Stimulated activated CD4-positive, alpha-beta T cell treated with anti-CD3 and anti-CD28 coated beads, Interleukin-2, amount 100 ng/mL, for 48 hours (primary cell): ENCODE measurements at places on chromosomes 1 and 21.

DNA sequence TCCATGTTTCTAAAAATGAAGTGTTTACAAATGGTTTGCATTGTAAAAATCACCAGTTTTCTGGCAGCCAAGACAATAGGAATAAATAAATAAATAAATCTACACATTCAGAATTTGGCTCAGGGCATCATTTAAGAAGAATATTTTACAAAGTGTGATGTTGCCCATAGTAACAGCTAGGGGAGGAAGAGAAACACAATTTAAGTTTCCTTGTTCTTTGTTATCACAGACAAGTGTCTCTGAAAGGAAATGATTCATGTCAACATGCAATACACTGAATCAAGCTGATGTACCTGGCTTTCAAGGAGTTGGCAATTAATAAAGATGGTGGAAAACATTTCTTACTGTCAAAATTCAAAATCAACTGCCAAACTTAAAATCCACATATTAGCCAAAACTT lies 74.7 kb downstream of the LHX8 start:
- no peak for DNase-seq

GRCh38 chr21:26385721-26386120 lies 187.4 kb downstream of the CYYR1 start:
- DNase-seq, result no peak

- no peak for DNase-seq
Measured at GRCh38 chr1:89945852-89946476, 48.9 kb upstream of the ZNF326 start.

GRCh38 chr21:38965910-38966504 lies 160.3 kb downstream of the ETS2 start:
- no peak for DNase-seq

DNA sequence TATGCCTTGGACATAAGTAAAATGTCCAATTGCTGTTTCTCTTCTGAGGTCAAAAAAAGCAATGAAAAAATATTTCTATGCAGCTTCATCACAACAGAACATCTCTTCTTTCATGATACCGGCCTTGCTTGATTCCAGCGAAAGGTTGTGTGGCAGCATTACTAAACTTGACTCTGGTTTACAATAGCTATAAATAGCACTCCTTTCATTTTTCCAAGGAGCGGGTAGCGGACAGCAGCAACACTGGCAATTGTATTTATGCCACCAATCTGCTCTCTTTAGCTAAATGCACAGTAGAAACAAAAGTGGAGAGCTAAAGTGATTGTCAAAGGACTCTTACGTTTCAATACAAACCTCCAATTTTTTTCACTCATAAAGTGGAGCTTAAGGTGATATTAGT lies 7.5 kb upstream of the DAB1 start:
- no peak for DNase-seq

DNA sequence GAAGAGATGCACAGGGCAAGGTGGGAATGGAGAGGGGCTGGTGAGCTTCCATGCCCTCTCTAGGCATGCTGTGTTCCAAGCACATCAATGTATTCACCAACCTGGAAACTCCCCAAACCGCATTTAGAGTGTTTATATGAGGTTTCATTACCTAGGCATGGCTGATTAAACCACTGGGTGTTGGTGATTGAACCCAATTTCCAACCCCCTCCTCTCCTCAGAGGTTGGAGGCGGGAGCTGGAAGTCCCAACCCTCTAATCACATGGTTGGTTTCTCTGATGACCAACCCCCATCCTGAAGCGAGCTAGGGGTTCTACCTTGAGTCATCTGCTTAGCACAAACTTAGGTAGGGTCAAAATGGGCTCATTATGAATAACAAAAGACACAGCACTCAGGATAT lies 3.0 kb upstream of the PPIE start:
- DNase-seq, result no peak

GRCh38 chr1:4444086-4444485 lies 210.3 kb upstream of the AJAP1 start:
- no peak for DNase-seq
